ENCODE measurements at places on chromosomes 5 and 9.

DNA sequence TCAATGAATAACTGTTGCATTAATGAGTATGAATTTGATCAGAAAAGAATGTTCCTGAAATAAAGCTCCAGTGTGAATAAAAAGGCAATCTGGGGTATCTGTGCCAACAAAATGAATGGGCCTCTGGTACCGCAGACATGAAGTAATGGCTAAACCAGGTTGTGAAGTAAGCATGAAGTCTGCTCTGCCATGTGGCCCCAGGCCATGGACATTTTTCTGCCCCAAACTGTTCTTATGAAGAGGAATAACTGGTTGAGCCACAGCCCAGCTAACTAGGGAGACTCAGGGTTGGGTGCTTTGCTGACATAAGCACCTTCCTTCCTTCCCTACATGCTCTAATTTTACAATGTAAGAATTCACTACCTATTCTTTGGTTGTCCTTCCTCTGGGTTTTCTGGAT is 147.4 kb upstream of the LRRTM2 start:
- no peak for DNase-seq

GRCh38 chr9:13529321-13530104 is 250.0 kb upstream of the MPDZ start:
- no peak for DNase-seq

DNA sequence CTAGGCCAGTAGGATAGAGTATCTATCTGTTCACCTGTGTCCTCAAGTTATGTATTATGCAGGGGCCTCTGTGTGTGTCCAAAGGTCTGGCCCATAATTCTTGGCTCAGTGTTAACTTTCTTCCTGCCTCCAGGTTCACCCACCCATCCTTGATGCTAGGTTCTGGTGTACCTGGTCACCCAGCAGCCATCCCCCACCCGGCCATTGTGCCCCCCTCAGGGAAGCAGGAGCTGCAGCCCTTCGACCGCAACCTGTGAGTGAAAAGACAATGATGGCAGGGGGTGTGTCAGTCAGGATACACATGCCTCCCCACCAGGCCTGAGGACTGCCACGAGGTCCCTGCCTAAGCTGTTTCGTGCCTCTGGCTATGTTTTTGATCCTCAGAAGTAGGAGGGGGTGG is 27.6 kb downstream of the TCF7 start:
- no peak for DNase-seq

- DNase-seq: no peak
Measured at GRCh38 chr9:125565126-125565525, 141.9 kb downstream of the MAPKAP1 start.

DNA sequence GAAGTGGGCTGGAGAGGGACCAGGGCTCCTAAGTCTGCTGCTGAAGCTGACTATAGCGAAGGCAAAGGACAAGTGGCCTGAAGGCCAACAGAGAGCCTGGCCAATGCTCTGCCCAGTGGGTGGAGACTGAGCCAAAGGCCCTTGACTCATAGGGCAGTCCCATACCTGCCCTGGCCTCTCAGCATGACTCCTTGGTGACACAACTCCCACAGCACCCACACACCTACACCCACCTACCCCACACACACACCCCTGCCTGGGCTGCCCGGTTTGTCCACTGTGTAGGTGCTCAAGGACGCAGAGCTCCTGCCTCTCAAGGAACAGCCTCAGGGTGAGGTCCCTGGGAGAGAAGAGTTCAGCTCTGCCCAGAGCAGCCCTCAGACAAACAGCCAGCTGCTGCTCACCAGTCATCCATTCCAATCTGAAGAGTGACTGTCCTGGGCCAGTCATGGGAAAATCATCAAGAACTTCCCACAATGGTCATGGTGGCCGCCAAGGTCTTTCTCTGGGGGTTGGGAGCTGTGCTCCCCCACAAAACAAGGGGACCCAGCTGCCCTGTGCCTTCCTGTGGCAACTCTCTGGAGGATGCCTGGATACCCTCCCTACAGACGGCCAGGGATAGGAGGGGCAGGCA is 5.0 kb downstream of the TNIP1 start:
- peak; percentile 76 for DNase-seq

Measured in Caki2 (cell line).